ENCODE measurements at places on chromosomes 6 and 20.
A peak's percentile ranks its signal among the peaks of the same experiment; 100 is the strongest.

DNA sequence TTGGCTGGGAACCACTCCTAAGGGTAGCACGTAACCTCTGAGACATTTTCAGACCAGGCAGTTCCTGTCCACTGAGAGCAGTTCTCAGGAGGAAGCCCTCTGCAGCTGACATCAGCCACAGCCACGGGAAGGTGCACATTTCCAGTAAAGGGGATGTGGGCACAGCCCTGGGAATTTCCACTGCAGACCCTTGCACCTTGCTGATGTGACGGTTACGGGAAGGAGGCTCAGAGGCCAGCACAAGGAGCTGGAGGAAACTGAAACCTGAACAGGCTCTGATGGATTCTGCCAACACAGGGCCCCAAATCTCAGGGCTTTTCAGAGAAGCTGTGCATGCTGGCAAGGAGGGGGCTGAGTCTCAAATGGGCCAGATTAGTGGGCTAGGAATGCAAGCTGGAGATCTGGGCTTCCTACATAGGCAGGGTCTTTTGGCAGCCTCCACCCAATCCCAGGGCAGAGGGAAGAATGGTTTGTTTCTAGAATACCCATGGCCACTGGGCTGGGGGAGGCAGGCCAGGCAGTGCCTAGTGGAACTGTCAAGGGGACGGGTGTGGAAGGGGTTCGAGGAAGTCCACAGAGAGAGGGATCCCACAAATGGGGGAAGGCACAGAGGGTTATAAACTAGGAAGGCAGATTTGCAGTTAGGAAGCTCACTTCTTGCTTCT lies 14.2 kb downstream of the EBF4 start:
- DNase-seq = no peak

DNA sequence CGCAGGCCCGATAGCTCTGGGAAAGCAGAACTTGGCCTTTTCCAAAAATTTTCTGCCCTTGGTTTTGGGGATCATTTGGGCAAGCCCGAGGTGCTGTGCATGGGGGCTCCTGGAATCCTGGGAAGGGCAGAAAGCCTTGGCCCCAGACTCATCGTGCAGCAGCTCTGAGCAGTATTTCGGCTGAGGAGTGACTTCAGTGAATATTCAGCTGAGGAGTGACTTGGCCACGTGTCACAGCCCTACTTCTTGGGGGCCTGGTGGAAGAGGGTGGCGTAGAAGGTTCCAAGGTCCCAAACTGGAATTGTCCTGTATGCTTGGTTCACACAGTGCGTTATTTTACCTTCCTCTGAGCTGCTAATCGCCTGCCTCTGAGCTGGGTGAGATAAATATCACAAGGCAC lies 1.1 kb upstream of the BMP2 start:
- no peak for DNase-seq

DNA sequence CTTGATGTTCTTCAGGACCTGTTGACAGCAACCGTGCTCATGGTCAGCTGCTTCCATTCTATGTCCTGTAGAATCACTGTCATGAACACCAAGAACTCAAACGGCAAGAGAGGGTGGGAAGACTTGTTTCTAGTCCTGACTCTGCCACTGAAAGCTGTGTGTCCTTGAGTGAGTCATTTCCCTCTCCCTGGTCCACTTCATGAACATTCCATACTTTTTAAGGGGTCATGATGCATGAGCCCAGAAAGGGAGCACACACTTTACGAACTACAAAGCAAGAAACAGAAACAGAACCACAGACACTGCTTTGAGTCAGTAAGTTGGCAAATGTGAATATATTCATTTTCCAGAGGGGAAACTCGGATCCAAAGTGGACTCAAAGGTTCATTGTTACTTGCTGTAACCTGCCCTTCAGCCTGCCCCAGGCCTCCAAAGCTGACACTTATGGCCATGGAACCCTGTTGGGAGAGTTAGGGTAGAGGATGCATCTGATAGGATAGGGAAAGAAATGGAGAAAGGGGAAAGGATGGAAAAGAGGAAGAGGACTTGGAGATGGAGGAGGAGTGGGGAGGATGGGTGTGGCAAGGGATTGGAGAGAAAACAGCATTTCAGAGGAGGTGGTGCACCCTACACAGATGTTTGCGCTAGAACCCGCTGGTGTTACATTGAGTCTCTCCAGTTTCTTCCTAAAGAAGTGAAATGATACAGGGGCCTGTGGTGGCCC lies 129.8 kb downstream of the FOXO3 start:
- peak; percentile 71 for DNase-seq

- peak; percentile 8 for DNase-seq
These were observed 765 bp downstream of the IRAK1BP1 start for GRCh38 chr6:78868116-78868515.

DNA sequence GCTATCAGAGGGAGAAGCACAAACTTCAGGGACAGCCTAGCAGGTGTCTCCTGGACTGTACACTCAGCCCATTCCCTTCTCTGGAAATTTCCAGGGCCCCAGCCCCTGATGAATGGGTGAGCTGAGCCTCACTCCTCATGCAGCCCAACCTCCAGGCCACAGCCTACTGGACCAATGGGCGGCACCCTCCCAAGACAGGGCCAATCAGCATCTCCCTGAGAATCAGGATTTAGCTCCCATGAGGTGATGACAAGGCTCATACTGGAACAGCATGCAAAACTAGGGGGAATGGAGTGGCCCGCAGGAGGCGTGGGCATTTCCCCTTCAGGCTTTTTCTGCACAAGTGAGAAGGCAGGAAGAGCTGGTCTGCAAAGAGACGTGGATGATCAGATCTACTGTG lies 29.0 kb downstream of the NFATC2 start:
- no peak for DNase-seq

- DNase-seq = no peak
These were observed 7.7 kb upstream of the CLIC5 start for GRCh38 chr6:46023216-46023915.

DNA sequence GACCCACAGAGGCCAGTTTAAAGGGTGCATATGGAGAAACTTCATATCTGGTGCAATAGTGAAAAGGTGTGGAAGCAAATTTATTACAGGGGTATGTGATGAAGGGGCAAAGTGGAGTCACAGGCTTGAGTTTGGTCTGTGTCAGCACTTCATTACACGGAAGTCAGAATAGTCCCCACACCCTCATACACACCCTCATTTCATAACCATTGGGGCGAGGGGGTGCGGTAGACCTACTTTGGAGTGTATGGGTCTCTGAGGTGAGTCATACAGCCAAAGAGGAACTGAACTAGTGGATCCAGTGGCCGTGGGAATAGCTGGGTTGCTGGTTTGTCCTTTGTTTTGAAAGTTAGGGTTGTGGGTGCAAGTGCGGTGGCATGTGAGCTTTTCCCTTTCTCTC lies 3.3 kb downstream of the TM9SF4 start:
- DNase-seq = peak; percentile 51
